ENCODE measurements at places on chromosomes 12 and 14.
A peak's percentile ranks its signal among the peaks of the same experiment; 100 is the strongest.

- DNase-seq: no peak
Observed at GRCh38 chr12:66189889-66190288, 875 bp downstream of the IRAK3 start.

- no peak for DNase-seq
Observed at GRCh38 chr12:627285-627684, 36.0 kb downstream of the NINJ2 start.

DNA sequence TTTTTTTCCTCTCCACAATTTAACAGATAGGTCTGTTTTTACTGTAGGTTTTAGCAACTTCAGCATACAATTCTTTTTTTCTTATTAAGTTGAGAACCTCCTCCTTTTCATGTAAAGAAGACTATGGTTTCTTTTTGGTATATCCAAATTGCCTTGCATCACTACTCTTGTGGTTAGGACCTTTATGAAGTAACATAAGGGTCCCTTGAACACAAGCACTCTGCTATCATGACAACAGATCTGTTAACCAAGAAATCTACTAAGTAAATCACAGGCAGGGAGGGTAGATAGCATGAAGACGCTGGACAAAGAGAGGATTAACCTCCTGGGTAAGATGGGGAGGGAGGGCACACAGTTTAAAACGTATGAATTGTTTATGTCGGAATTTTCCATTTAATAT is 380.6 kb downstream of the CCDC91 start:
- no peak for DNase-seq

DNA sequence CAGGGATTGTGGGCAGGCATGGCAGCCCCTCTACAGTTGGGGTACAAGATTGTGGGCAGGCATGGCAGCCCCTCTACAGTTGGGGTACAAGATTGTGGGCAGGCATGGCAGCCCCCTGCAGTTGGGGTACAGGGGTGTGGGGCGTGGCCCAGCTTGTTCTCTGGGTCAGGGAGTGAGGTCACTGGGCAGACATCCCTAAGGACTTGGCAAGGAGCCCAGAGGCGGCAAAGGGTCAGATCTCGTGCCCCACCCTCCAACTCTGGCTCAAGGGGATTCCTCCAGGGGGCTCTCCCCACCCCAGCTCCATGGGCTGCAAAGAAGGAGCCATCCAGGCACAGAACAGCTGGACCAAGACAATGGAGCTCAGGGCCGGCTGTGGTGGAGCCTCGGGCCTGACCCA is 25.8 kb upstream of the NUDT14 start:
- DNase-seq: no peak

- no peak for DNase-seq
Observed at GRCh38 chr12:91364471-91365184, 182.0 kb upstream of the DCN start.

DNA sequence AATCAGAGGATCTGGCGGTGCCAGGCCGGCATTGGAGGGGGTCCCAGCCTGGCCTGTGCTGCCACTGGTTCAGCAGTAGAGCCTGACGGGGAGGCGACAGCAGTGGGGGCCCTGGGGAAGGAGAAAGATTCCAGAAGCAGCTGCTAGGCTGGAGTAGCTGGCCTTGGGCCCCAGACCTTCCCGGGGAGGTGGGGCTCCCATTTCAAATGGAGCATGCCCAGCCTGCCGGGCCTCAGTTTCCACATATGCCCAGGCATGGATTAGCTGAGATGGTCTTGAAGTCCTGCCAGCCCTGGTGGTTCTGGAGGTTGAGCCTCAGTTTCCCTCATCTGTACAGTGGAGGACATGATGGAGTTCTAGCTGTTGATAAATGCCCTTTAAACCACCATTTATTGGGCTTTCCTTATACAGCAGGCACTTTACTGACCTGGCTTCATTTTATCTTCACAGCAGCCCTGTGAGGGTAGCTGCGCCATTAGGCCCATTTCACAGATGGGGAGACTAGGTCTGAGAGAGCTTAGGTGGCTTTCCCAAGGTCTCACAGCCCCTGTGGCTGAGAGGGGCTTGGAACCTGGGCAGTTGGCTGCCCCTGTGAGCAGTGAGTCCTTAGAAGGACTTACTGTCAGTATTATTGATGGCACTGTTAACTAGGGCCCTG is 21.8 kb downstream of the SH2B3 start:
- DNase-seq: no peak

- no peak for DNase-seq
Observed at GRCh38 chr12:98741196-98741555, 96.1 kb downstream of the APAF1 start.

GRCh38 chr12:47039079-47039478 is 40.3 kb upstream of the PCED1B start:
- DNase-seq: no peak

- DNase-seq: no peak
Observed at GRCh38 chr12:45745861-45746277, 16.4 kb downstream of the ARID2 start.

DNA sequence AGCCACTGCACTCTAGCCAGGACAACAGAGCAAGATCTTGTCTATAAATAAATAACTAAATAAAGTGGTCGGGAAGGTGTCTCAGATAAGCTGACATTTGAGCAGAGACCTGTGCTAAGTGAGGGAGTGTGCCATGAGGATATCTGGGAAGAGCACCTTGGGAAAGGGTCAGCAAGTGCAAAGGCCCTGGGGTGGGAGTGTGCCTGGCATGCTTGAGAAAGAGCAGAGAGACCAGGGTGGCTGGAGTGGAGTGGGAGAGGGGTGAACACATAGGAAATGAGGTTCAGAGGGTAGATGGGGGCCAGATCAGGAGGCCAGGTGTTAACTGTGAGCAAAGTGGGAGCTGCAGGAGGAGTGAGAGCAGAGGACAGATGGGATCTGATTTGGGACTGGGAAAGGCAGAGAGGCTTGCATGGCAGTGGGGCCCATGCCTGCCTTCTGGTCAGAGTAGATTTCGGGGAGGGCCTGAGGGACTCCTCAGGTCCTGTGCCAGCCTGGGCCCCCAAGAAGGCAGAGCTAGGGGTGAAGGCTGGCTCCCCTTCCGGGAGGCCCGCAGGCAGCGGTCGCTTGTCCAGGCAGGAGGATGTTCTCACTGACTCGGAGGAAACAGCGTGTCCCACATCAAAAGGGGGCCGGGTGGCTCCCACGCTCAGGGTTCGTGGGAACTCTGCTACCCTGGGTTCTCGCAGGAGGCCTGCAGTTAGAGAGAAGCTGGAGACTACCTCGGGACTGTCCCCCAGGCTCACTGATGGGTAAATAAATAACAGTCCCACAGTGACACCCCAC is 32.6 kb downstream of the DTX1 start:
- DNase-seq: no peak

DNA sequence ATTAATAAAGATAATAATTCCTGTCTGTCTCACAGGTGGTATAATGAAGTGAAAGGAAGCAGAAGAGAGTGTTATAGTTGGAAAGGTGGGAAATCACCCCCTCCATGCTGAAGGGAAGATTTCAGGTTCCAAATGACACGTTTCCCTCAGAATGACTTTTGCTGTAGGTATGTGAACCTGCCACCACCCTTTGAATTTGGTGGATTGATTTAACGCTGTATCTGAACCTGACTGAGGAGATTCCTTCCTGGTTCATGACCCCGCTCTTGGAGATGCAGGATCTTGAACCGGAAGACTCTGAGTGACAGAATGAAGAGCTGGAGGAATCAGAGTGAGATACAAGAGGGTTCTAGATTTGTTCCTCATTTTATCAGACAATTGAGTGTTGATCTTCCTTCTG is 20.3 kb upstream of the EMP1 start:
- no peak for DNase-seq

- no peak for DNase-seq
Observed at GRCh38 chr14:86050757-86051156, 520.8 kb downstream of the FLRT2 start.

GRCh38 chr14:101008631-101009336 is 105.3 kb upstream of the RTL1 start:
- no peak for DNase-seq

DNA sequence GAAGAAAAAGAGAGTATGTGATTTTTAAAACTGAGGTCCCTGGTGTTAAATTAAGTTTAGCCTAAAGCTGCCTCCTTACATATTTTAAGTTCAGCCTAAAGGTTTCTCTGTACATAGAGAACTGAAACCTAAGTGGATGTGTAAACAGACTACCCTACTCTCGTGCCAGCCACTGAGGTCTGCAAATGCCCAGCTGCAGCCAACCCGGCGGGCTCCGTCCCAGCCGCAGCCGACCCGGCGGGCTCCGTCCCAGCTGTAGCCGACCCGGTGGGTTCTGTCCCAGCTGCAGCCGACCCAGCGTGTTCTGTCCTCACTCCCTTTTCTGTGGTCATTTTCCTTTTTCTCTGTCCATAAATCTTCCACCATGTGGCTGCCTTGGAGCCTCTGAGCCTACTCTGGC is 97.2 kb upstream of the SFSWAP start:
- no peak for DNase-seq

DNA sequence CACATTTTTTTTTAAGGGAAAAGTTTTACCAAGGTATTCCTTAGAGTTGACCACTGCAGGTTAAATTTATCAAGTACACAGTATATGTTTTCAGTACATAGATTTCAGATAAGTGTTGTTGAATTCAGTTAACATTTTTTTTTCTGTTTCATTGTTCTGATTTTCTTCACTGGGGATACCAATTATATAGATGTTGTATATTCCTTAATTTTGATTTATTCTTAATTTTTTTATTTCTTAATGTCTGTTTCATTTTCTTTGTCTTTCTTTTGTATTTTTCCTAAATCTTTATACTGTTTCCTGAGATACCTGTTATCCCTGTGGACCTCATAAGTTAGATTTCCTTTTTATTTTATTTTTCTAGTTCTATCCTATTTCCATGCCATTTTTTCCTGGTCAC is 234.8 kb downstream of the TTC6 start:
- no peak for DNase-seq

DNA sequence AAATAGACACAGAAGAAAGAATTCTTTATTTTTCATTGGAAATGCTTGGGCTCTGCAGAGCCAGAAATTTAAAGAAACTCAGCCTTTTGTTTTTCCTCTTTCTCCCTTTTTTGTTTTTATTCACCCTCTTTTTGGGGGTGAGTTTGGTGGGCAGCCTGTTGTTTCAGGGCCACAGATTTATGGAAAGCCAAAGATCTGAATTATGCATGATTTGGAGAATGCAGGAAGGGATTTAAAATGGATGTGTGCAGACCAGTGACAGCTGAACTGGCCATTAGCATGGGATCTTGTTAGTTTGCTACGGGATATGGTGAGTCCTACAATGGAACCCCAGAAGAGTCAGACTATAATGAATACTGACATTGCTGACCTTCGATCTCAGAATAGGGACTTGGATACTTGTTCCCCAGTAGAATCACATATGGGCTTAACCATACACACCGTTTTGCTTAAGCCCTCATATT is 7.7 kb upstream of the ATXN2 start:
- no peak for DNase-seq

GRCh38 chr12:67646775-67647174 is 1.8 kb upstream of the DYRK2 start:
- peak; percentile 15 for DNase-seq

All from NCI-H748 treated with DMSO at 0.1 percent for 48 hours (cell line).